ENCODE measurements at places on chromosomes 2 and 18. TPM values are rescaled to one million over a fixed set of nuclear protein-coding genes. Genes with fewer than 3 reads are reported as not detected.

- DNase-seq, result no peak
Measured at GRCh38 chr2:195343540-195343939, 313.5 kb upstream of the SLC39A10 start.

The CAMKMT gene
- 6.7 TPM for total RNA-seq

GRCh38 chr18:27719680-27720079 lies 457.2 kb downstream of the CDH2 start:
- no peak for DNase-seq

DNA sequence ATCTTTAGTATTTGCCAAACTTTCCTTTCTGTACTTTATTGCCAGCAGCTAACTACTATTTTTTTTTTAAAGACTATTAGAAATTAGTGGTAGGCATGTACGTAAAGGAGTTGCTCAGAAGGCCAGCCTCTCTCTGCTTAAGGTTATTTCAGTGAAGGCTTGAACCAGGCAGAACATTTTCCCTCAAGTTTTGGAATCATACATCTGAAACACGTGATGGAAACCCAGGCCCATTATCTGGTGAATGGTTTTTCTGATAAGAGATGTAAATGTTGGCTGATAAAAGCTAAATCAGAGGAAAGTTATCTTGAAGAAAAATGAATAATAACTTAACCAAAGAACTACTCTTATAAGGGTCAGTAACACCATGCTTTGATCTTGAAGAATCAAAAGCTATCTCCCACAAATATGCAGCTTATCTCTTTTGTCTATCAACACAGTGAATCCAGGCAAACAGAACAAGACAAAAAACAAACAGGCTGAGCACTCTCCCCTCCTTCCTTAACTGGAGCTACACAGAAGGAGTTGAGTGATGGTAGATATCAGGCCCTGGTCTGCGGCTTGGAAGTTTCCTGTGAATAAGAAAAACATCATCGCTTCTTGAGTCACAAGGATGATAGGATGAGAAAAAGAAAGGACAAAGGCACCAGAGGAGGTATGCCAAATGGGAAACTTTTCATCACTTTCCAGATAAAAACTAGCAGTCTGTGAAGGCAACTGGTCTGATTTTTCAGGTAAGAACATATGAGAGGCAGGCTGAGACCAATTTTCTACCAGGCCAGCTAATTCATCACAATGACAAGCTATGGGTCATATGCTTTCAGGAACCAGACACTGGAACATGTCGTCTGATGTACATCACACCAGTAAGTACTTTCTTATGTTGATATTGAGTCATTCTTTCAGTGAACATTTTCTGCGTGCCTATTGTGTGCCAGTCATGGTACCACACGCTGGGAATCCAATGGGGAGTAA lies 88.4 kb upstream of the STK17B start:
- DNase-seq, result no peak

DNA sequence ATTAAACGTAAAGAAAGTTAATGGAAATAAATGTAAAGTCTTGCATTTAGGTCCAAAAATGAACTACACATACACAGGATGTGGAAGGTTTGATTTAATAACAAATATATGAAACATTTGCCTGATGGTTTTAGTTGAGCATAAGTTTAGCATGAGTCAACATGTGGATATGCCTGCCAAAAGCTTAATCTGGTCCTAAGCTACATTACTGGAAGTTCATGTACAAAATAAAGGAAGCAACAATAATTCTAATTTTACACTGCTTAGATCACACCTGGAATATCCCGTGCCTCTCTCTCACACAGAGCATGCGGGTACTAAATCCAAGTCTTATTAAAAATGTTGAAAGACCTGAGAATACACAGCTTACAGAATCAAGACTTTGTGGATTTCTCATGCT lies 276.5 kb upstream of the NRP2 start:
- DNase-seq, result no peak

The MPPE1 gene
- total RNA-seq, result 17.6 TPM

GRCh38 chr2:220717283-220717682 lies 854.8 kb downstream of the EPHA4 start:
- DNase-seq, result no peak

GRCh38 chr2:178910005-178910404 lies 102.8 kb upstream of the TTN start:
- DNase-seq, result no peak

The LAMA3 gene
- total RNA-seq, result 1.4 TPM

Data from occipital lobe (tissue), 3 donors.